Endothelial cell (in vitro differentiated cells): ENCODE measurements at places on chromosomes 12 and 14. TPM values are rescaled to one million over a fixed set of nuclear protein-coding genes. Genes with fewer than 3 reads are reported as not detected.
A peak's percentile ranks its signal among the peaks of the same experiment; 100 is the strongest.

DNA sequence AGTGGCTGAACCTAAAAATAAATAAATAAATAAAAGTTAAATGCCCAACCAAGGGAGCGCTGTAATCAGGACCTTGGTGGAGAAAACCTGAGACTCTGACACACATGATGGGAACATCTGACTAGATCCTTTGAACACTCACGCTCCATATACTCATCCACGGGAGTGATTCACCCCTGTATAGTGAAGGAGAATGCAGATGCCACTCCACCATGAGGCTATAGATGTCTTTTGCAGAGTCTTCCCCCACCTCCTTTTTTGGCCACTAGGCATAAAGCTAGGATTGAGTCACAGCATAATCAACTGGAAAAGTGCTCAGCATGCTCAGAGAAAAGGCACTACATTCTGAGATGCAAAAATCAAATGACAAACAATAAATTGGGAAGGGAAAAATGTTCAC is 19.0 kb downstream of the ADAM20 start:
- DNase-seq: no peak

DNA sequence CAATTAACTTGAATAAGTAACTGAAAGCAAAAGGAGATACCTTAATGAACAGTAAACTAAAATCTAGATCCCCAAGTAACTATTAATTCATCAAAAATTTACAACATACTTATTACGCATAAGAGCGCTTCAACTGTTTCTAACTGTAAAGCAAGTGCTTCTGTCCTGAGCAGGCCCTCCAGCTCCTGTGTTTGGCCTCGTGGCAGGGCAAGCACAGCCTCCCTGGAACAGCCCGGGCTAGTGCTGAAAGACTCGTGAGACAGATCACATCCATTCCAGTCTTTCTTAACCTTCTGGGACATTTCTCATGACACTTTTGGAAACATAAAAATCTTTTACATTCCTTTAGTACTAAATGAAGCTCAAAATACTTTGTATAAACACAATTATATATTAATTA is 178.8 kb upstream of the ABCD2 start:
- no peak for DNase-seq

GRCh38 chr12:52708010-52708409 is 4.7 kb upstream of the KRT77 start:
- no peak for DNase-seq

DNA sequence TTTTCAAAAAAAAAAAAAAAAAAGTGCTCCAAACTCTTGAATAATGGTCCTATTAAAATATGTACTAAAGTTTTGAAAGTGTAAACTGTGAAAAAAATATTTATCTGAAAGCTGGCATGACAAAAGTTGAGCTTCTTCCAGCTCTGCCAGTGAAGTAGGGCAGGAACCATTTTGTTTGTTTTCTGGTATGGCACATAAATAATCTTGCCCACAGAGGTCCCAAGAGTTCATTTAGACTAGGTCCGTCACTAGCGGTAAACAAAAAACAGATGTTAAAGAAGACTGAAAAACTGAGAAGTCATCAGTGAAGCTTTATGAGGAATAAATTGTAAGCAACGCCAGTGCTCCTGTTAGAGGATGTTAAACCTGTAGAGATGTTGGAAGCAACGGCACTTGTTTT is 7.0 kb downstream of the ERP27 start:
- no peak for DNase-seq

GRCh38 chr12:122849352-122850047 is 14.2 kb downstream of the HIP1R start:
- DNase-seq: no peak

DNA sequence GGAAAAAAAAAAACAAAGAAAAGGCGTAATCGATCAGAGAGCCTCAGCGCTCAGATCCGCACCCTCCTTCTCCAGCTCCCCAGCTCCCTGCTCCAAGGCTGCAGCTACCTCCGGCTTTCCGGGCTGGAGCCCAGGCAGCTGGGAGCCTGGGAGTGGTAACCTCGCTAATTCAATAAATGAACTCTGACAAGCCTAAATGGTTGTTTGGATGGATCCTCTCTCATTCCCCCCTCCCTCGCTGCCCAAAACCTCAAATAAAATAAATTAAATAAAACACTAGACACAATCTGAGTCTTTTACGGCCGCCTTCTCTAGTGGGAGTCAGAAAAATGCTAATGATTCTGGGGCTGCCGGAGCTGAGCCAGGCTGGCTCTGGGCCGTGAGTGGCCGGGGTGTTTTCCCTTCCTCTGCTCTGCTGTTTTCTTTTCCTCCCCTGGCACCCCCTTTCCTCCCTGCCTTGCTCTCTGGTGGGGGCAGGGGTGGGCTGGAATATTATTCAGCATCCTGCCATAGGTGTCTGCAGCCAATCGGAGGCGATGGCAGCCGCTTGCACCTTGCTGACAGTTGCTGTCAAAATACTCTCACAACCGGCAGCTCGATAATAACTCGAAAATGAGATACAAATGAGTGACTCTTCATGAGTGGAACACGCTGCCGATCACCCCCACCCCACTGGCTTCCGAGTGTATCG is 76.1 kb downstream of the RBM19 start:
- DNase-seq: no peak

DNA sequence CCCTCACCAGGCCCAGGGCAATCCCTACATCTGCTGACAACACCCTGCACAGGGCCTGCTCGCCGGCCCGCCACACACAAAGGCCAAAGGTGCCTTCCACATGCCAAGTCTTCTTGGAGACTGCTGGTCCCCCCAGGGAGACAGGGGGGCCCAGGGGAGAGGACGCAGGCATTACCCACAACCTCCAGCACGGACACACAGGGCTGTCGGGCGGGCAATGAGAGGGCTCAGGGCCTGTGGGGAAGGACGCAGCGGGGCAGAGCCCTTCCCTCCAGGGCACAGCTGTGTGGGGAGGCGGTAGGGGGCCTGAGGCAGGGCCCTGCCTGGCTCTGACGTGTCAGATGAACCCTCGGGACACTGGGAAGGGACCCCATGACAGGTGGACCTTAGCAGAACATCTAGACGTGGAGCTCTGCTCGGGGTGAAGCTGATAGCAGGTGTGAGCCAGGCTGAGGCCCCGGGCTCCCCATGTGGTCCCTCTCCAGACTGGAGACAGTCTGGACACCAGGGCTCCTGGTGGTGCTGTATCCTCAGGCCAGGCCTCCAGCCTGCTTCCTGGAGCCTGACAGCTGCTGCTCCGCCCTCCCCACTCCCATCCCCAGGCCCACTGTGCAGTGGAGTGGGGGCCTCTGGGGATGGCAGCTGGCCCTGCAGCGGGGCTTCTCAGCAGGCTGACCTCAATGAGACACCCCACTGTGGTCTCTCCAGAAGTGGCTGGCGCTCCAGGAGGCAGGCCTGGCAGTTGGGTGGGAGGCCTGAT is 31.6 kb upstream of the NUDT14 start:
- DNase-seq: no peak

DNA sequence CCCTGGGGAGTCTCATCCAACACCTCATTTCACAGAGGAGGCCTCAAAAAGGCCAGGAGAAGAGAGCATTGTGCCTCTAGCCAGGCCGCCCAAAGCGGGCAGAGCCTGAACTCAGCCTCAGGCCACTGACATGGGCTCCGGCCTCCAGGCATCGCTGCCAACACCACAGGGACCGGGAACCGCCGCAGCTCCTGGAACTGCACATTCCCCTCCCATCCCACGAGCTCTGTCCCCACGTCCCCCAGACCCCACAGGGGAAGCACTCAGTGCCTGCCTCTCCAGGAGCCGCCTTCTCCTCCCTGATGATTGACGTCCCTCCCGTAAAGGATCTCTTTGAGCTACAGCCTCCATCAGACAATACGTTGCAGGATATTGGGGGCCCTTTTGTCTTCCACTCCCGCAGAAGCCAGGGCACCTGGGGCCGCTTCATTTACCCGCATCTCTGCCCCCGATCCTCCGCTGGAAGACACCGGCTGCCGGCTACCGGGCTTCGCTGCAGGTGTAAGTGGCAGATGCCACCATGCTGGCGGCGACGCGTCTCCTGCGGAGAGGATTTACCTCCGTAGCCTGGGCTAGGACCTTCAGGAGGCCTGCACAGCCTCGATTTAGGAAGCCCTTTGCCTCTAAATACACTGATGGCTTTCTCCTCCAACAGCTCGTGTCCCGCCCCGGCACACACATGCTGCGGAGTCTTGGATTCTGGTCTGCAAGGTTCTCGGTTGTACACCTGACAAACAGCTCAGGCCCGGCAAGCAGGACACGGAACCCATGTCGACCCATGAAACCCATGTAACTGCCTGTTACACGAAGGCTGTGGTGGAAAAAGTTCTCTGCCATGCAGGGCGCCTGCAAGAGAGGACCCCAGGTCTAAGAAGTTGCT is 104.8 kb downstream of the RIMBP2 start:
- no peak for DNase-seq

GRCh38 chr12:128872303-128872702 is 19.0 kb downstream of the GLT1D1 start:
- no peak for DNase-seq

GRCh38 chr14:67487937-67488893 is at the start of gene TMEM229B:
Gene TMEM229B, minus strand, starts transcription at chr14:67488721. Its CDS starts 14,798 bp downstream, at chr14:67473923.
- no peak for DNase-seq

DNA sequence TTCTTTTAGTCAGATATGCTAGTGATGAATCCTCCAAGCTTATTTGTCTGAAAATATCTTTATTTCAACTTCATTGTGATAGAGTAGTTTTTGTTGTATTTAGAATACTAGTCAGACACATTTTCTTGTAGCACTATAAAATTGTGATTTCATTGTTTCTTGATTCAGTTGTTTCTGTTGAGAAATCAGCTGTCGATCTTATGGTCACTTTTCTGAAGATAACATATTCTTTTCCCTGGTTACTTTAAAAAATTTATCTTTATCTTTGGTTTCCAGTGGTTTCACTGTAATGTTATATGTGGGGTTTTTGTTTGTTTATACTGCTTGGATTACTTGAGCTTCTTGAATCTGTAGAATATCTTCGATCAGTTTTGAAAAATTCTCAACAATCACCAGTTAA is 426.1 kb downstream of the SOX5 start:
- DNase-seq: no peak

GRCh38 chr14:88325883-88326282 is 2.8 kb upstream of the KCNK10 start:
- DNase-seq: no peak

DNA sequence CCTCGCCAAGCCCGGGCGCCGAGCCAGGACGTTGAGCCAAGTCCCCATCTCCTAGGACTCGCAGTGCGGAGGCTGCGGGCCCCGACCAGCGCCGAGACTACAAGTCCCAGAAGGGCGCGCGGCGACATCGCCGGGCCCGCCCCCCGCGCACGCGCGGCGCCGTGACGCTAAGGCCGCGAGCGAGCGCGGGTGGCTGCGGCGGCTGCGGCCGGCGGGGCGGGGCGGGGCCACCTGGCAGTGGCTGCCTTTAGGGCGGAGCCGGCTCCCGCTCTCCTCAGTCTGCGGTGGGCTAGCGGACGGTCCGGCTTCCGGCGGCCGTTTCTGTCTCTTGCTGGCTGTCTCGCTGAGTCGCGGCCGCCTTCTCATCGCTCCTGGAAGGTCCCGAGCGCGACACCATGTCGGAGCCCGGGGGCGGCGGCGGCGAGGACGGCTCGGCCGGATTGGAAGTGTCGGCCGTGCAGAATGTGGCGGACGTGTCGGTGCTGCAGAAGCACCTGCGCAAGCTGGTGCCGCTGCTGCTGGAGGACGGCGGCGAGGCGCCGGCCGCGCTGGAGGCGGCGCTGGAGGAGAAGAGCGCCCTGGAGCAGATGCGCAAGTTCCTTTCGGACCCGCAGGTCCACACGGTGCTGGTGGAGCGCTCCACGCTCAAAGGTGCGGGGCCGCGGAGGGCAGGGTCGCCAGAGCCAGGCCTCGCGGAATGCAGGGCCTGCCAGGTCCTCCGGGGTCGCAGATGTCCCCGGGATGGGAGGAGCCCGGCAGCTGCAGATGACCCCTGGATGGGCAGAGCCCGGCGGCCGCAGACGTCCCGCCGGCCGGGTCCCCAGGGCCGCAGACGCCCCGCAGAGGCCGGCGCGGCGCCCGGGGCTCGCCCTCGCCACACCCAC is at the start of gene DYNC1H1:
Gene DYNC1H1, plus strand, starts transcription at position 277 of the 884 bp plus-strand sequence. Its CDS starts 119 bp downstream, at position 396.
- peak; percentile 94 for DNase-seq

GRCh38 chr14:75454963-75455546 is 27.2 kb downstream of the JDP2 start:
- DNase-seq: no peak

GRCh38 chr14:73887694-73888459 is 1.2 kb downstream of the ZNF410 start:
- DNase-seq: no peak

GRCh38 chr14:97029800-97030199 is 232.6 kb downstream of the VRK1 start:
- no peak for DNase-seq

- no peak for DNase-seq
Observed at GRCh38 chr12:45849289-45849688, 119.8 kb downstream of the ARID2 start.

DNA sequence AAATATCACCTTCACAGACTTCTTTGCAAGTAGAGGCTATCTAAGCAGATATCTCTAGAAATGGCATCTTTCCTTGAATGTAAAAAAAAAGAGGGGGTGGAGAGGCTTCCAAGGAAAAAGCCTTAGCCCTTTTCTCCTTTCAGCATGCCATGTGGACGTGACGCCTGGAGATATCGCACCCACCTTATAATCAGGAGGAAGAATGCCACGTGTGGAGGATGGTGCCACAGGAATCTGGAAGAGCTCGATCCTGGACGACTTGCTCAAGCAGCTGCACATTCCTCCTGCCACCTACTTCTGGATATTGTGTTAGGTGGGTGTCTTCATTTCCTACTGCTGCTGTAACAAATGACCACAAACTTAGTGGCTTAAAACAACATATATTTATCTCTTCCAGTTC is 203.6 kb downstream of the NUAK1 start:
- DNase-seq: no peak

GRCh38 chr12:131941116-131941986 is 8.4 kb upstream of the EP400 start:
- no peak for DNase-seq

DNA sequence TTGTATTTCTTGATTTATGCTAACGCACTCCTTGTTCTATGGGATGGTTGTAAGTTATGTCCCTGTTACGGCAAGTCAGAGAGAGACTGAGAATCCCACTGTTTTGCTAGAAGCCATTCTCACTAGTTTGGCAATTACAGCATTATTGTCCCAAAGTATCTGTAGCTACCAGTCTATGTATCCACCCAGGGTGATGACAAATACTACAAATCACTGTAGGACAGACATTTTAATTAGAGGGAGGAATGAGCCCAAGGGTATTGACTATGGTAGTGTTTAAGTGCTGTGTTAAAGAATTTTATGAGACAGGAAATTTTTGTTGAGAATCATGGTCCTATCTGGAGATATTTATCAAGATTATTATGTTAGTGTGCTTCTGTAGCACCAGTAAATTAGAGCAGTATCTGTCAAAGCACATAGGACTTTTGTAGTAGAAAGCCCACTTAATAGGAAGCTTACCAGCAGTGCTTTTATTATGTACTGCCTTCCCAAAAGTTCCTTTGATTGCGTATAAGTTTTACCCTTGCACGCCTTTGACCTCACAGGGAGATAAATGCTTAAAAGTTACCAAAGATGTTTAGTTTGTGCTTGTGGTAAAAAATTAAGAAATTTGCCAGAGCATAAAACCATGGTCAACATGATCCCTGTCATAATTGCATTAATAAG is 10.7 kb downstream of the PRKCH start:
- DNase-seq: no peak

The MUCL1 gene
- 15.4 TPM for total RNA-seq

The LDHB gene
- 506 TPM for total RNA-seq

The MTA1 gene
- 150 TPM for total RNA-seq

The SYNDIG1L gene
- 1.1 TPM for total RNA-seq

The GZMB gene
- not detected for total RNA-seq

The ACRBP gene
- 19.3 TPM for total RNA-seq

The ABCD2 gene
- not detected for total RNA-seq

The A2M gene
- 1.4 TPM for total RNA-seq

The ZC3H10 gene
- total RNA-seq: 10.4 TPM

The C12orf54 gene
- not detected for total RNA-seq

The RPL10L gene
- not detected for total RNA-seq

The TMEM260 gene
- 17.0 TPM for total RNA-seq

The KLHL42 gene
- 27.3 TPM for total RNA-seq

The TIGAR gene
- 21.9 TPM for total RNA-seq

The SDSL gene
- total RNA-seq: 1.3 TPM
